ENCODE measurements at places on chromosomes 5 and 9. TPM values are rescaled to one million over a fixed set of nuclear protein-coding genes. Genes with fewer than 3 reads are reported as not detected.
A peak's percentile ranks its signal among the peaks of the same experiment; 100 is the strongest.

The ARAP3 gene
- 2.3 TPM for total RNA-seq

The TSSK1B gene
- total RNA-seq = not detected

The GPR150 gene
- total RNA-seq = not detected

The IL33 gene
- 189 TPM for total RNA-seq

The AQP3 gene
- total RNA-seq = 8.2 TPM

DNA sequence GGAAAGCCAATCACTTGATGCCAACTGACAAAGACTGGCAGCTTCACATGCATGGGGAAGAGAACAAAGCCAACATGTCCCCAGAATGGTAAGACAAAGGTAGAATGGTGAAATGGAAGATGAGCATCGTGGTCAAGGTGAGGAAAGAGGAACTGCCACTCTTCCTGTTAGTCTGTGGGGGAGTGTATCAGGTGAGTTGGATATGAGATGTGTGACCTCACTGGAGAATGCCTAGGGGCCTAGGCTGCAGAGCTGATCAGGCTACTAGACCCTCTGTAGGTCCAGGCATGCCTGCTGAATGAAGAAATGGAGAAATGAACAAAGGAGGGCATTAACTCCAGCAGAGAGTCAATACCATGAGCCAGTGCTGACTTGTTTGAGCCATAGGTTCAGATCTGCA lies 112.4 kb upstream of the SLC1A3 start:
- no peak overlapping the region for H3K27ac ChIP-seq
- H3K4me3 ChIP-seq = no peak overlapping the region
- no peaks in the 10 kb centered on the region for H3K27me3 ChIP-seq
- H3K4me1 ChIP-seq = peaks cover 9% of the 10 kb centered on the region

GRCh38 chr5:89498699-89499098 lies 615.7 kb upstream of the MEF2C start:
- no peaks in the 10 kb centered on the region for H3K4me1 ChIP-seq
- DNase-seq = no peak
- no peaks in the 10 kb centered on the region for H3K36me3 ChIP-seq

- peaks cover 29% of the 10 kb centered on the region for H3K36me3 ChIP-seq
- H3K4me1 ChIP-seq = no peaks in the 10 kb centered on the region
- H3K27ac ChIP-seq = no peak overlapping the region
Measured at GRCh38 chr9:136935651-136936050, 8.9 kb downstream of the FBXW5 start.

GRCh38 chr5:147407094-147407681 lies 102.7 kb downstream of the DPYSL3 start:
- DNase-seq = no peak
- no peaks in the 10 kb centered on the region for H3K27me3 ChIP-seq
- H3K4me3 ChIP-seq = no peak overlapping the region
- peaks cover under 1% of the 10 kb centered on the region for H3K36me3 ChIP-seq

GRCh38 chr9:74555565-74555964 lies 58.4 kb downstream of the RORB start:
- DNase-seq = no peak
- no peaks in the 10 kb centered on the region for H3K27me3 ChIP-seq
- no peak overlapping the region for H3K27ac ChIP-seq
- H3K36me3 ChIP-seq = no peaks in the 10 kb centered on the region

DNA sequence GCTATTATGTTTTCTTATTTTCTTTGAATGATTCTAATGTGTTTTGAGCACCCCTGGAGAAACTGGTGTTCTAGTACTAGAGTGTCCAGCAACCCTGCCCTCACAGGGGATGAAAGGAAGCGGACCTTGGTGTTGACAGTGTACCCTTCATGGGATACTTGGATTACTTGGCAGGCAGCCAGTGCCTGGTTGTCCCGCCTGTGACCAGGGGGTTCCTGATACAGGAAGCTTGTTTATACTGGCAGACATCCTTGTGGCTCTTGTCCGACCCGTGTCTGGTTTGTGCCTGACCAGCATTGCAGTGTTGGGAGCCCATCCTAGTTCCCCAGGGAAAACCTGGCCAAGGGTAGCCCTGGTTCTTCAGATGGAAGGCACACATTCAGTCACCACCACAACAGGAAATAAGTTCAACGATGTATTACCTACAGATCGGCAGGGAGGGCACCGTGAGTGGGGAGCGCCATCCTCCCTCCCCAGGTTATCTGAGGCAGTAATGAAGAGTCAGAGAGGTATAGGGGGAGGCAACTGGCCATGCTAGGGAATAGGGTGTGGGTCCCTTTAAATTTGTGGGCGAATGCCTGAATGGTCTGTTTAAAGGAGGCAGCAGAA lies 47.3 kb downstream of the CACNA1B start:
- DNase-seq = no peak
- no peak overlapping the region for H3K27ac ChIP-seq
- no peak overlapping the region for H3K4me3 ChIP-seq
- H3K4me1 ChIP-seq = no peaks in the 10 kb centered on the region
- no peaks in the 10 kb centered on the region for H3K36me3 ChIP-seq

DNA sequence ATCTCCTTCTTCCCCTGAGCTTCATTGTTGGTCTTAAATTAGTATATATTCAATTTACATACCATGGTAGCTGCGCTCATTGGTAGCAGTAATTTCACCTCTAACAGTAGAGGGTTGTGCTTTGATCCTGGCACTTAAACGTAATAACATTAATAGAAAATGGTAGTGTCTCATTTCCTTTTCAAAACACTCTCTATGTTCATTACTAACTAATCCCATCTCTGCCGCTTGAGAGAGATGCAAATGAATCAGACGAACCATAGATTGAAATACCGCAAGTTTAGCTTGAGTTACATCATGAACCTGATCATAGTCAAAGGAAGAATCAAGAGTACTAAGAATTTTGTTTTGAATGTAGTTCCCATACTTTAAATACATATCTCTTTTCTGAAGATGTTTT lies 2.2 kb downstream of the THBS4 start:
- H3K36me3 ChIP-seq = no peaks in the 10 kb centered on the region
- no peak for DNase-seq
- no peak overlapping the region for H3K27ac ChIP-seq
- no peak overlapping the region for H3K4me3 ChIP-seq

DNA sequence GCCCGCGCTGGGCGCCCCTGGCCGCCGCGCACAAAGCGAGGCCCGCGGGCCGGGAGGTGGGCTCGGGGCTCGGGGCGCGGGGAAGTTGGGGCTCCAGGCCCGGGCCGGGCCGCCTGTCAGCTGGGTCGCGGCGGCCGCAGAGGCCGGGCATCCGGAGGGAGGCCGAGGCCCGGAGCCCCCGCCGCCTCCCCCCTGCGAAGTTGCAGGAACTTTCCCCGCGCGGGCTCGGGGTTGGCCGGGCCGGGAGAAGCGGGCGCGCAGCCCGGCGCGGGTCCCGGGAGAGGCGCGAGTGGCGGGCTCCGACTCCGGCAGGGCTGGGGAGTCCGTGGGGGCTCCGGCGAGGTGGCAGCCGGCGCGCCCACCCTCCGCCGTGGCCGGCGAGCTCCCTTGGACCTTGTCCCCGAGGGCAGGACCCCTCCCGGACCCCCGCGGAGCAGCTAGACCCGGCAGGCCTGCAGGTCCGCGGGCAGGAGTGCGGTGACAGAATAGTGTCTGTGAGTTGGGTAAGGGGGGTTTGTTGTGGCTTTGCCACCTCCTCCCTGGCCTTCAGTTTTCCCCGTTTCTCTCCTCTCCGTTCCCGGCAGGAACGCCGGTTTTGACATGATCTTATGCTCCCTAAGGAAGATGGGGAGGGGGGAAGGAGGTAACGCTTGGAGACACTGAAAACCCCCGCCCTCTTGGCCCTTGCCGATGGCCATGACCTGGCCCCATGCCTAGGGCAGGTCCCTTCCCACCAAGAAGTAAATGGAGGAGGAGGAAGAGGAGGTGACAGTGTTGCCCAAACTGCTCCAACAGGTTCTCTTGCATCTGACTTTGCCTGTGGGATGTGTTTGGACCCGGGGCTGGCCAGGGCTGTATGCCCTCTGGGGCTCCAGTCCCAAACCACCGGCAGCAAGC lies 942 bp downstream of the PHF2 start:
- peak; percentile 31 for DNase-seq
- H3K4me3 ChIP-seq = peak overlapping the region; percentile 85
- peaks cover 63% of the 10 kb centered on the region for H3K4me1 ChIP-seq
- no peaks in the 10 kb centered on the region for H3K36me3 ChIP-seq
- H3K27ac ChIP-seq = peak overlapping the region; percentile 96
- H3K27me3 ChIP-seq = no peaks in the 10 kb centered on the region

- no peaks in the 10 kb centered on the region for H3K27me3 ChIP-seq
- H3K4me3 ChIP-seq = no peak overlapping the region
- no peaks in the 10 kb centered on the region for H3K36me3 ChIP-seq
- peaks cover 11% of the 10 kb centered on the region for H3K4me1 ChIP-seq
Measured at GRCh38 chr5:74173241-74173640, 467.3 kb downstream of the ENC1 start.

DNA sequence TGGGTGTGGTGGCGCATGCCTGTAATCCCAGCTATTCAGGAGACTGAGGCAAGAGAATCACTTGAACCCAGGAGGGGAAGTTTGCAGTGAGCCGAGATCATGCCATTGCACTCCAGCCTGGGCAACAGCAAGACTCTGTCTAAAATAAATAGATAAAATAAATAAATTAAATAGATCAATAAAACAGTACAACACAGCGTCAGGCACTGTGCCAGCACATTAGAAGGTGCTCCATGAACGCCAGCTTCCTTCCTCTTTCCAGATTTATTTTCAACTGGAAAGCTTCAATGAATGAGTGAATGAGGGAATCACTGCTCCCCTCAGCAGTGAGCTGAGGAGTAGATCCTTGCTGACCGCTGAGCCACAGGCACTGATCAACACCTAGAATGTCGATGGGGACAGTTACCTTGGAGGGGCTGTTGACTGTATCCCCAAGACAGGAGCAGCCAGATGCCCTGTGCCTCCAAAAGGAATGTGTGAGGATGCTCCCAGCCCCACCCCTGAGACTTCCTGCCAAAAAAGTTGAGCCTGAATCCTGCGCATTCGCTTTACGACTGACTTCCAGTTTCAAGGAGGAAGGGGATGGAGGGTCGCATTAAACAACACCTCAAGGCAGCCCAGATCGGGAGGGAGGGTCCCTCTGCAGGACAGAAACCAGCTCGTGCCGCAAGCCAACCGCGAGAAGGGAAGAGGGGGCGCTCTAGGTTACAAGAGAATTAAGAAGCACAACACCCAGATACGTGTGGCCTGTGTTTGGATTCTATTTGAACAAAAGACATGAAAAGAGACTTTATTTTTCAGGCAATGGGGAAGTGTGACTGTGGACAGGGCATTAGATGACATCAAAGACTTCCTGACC lies 54.0 kb upstream of the CNOT6 start:
- no peaks in the 10 kb centered on the region for H3K36me3 ChIP-seq
- H3K27me3 ChIP-seq = no peaks in the 10 kb centered on the region
- no peak overlapping the region for H3K4me3 ChIP-seq
- no peak overlapping the region for H3K27ac ChIP-seq
